ENCODE measurements at places on chromosomes 1 and 21.

GRCh38 chr1:245901037-245901436 is 606.0 kb downstream of the SMYD3 start:
- DNase-seq, result no peak

- DNase-seq, result no peak
Observed at GRCh38 chr1:204272505-204272904, 58.7 kb upstream of the GOLT1A start.

DNA sequence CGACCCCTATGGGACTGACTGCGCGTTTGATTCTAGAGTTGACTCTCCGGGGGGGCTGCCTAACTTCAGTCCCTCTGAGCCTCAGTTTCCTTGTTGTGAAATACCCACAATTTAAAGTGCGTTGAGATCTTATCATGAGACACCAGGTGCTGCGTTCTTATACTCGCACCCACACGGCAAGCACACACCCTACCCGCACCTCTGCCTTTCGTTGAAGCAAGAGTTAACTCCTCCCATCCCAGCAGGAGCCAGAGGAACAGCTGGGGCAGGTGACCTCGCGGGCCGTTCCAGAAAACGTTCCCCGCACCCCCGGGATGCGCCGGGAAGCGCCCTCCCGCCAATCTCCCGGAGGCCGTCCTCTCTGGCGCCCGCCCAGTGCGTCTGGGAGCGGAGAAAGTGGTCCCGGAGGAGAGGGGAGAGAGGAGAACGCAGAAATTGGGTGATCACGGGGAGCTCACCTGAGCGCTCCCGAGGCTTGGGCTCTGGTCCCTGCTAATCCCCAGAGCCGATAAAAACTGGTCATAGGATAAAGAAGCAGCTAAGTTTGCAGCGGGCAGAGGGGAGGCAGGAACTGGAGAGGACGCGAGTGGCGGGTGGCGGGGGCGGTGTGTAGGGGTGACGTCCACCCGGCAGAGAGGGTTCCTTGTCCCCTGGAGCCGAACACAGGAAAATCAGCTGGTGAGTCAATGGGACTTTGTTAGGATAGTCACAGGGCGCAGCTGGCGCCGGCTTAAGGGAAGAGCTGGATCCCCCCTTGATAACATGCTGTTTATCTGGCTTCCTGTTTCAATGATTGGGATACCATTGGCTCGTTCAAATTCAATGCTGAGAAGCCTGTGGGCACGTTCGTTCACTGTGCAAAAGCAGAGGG is 869 bp downstream of the NAV1 start:
- no peak for DNase-seq

DNA sequence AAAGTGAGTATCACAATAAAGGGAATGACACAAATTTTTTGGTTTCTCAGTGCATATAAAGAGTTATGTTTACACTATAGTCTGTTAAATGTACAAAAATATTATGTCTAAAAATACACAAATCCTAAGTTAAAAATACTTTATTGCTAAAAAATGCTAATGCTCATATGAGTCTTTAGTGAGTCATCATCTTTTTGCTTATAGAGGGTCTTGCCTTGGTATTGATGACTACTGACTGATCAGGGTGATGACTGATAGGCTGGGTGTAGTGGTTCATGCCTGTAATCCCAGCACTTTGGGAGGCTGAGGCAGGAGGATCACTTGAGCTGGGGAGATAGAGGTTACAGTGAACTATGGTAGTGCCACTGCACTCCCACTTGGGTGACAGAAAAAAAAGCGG is 12.9 kb upstream of the NUF2 start:
- no peak for DNase-seq

DNA sequence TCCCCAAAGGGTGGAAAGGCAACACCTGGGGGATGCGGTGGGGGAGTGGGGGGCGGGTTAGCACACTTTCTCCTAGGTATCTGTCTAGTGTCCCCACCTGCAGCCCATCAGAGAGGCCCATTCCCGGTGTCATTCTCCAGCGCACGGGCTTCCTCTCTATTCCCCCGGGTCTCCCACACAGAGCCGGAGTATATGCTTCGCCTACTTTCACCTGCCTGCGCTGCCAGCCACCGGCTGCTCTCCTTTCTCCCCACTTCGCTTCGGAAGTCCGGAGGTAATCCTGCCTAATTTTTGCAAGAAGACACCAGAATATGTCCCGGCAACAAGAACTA is 852 bp downstream of the RGS7 start:
- DNase-seq, result no peak

DNA sequence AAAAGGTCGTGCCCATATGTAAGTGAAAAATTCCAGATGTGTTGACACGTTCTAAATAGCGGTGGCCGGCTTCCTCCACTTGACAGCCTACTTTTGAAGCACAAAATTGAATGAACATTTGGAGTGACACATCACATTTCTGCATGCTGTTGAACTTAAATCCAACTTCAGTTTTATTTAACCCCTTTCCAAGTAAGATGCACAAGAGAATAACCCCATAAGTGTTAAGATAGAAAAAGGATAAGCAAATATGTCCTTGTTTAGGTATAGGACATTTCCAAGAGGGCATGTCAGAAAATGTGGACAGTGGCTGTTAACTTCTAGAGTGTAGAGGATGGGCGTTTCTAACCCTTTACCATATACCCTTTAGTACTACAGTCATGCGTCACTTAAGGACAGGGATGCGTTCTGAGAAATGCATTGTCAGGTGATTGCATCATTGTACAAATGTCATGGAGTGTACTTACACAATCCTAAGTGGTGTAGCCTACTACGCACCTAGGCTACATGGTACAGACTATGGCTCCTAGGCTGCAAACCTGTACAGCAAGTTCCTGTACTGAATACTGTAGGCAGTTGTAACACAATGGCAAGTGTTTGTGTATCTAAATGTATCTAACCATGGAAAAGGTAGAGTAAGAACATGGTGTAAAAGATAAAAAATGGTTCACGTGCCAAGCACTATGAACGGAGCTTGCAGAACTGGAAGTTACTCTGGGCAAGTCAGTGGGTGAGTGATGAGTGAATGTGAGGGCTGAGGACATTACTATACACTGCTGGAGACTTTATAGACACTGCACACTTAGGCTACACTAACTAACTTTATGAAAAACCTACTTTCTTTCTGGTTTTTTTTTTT is 9.3 kb upstream of the FAM89A start:
- no peak for DNase-seq

DNA sequence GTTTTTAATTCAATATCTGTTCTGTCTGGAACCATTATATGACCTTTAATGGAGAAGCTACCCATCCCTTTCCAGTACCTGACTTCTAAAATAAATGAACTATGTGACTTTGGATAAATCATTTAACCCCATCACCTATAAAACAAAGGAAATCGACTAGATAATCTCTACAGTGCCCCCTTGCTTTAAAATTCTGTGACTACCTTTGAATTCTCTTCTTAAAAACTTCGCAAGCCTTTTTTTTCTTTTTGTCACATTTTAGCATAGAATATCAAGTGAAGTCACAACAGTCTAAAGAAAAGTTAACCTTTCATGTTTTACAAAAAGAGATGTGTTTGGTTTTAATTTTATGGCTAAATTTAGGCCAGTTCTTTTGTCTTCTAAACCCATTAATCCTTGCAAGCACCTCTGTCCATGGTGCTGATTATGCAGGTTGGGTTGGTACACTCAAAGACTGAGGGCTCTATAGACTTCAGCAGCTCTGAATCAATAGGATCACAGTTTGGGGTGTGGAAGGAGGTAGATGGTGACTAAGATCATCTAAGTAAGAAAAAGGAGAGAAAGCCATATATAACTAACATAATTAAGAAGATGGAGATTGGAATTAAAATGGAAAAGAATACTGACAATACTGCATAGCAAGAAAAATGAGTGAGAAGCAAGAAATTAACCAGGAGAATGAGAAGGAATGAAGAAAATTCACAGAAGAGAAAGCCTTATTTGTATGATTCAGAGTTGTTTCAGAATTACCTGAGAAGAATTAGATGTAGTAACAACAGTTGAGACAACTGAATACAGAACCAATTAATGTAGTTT is 59.2 kb downstream of the TBX15 start:
- DNase-seq, result peak; percentile 56

GRCh38 chr1:172391976-172392375 is 28.5 kb upstream of the C1orf105 start:
- DNase-seq, result peak; percentile 74

- DNase-seq, result no peak
Observed at GRCh38 chr1:54703471-54703870, 12.2 kb upstream of the TTC4 start.

DNA sequence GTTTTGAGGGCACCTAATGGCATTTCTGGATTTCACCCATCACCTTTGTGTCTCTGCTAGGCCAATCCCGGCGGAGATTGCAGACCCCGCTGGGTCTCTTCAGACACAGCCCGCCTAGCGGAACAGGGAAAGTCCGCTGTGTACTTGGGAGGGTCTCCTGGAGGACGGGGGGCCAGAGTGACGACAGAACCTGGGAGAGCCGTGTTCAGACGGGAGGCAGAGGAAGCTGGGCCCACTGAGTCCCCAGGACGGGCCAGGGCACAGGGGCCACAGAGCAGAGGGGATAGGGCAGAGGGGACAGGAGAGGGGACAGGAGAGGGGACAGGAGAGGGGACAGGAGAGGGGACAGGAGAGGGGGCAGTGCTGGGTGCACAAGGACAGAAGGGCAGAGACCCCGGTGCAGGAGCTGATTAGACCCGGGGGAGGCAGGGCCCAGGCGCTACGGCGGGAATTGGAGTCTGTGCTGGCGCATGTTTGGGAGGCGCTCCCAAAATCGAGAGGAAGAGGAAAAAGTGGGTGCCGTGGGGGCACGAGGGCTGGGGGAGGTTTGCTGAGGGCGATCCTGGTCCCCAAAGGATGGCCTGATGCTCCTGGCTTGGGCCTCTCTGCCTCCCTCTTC is 12.7 kb downstream of the TRPM2 start:
- no peak for DNase-seq

- DNase-seq, result no peak
Observed at GRCh38 chr1:25523542-25523941, 19.9 kb upstream of the LDLRAP1 start.

- no peak for DNase-seq
Observed at GRCh38 chr1:189103956-189104355, 1373.7 kb downstream of the BRINP3 start.

GRCh38 chr1:240254006-240254405 is 162.3 kb downstream of the FMN2 start:
- no peak for DNase-seq

DNA sequence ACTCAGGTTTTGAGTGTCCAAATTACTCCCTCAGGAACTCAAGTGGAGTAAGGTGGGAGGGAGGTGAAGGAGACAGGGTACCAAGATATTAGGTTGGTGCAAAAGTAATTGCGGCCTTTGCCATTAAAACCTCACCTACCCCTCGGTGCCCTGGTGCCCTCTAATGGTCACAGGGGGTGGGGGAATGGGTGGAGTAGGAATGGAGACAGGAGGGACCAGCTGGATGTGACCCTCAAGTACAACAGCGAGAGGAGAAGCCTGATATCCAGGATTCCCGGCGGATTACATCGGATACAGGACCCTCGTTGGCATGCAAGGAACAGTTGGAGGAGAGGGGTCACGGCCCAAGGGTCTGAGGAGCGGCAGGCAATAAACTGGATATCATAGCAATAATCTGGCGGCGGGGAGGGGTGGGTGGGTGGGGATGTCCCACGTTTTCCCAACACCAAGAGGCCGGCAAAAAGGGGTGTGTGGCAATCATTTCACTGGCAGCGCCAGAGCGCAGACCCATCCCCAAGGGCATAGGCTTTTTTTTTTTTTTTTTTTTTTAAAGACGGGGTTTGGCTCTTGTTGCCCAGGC is 4.3 kb upstream of the ZBTB7B start:
- no peak for DNase-seq

DNA sequence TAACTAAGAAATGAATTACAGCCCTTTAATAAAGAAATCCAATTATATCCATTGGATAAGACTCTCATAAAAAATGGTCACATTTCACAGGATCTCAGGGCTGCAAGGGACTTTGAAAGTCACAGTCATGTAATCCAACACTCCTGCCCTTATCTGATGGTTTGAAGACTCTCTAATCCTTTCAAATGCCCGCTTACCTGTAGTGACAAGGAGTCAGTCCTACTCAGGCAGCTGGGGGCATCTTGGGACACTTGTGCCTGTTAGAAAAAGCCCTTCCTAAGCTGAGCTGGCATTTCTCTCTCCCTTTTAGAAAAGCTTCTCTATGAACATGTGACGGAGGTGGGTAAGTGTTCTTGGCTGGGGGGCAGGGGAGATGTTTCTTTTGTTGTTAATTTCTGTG is 11.0 kb upstream of the ZNF691 start:
- no peak for DNase-seq

GRCh38 chr1:14476170-14476955 is 122.1 kb upstream of the KAZN start:
- DNase-seq, result no peak

GRCh38 chr1:178541829-178542553 is 29.1 kb downstream of the TEX35 start:
- DNase-seq, result no peak

DNA sequence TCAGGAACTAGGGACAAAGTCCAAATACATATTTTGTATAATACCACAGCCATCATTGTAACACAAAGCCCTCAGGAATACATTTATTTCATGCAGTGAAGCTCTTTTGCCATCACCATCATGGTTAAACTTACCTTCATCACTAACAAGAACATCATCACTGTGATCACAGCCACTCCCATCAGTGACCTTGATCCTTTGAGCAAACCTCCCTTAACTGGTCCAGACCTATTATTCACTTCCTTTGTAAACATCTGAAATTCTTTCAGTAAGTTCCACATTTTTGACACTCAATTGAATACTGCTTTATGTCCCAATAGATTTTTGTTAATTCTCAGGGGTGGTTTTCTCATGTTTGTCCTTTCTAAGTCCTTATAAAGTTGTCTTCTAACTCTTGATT is 16.2 kb upstream of the KPRP start:
- no peak for DNase-seq

DNA sequence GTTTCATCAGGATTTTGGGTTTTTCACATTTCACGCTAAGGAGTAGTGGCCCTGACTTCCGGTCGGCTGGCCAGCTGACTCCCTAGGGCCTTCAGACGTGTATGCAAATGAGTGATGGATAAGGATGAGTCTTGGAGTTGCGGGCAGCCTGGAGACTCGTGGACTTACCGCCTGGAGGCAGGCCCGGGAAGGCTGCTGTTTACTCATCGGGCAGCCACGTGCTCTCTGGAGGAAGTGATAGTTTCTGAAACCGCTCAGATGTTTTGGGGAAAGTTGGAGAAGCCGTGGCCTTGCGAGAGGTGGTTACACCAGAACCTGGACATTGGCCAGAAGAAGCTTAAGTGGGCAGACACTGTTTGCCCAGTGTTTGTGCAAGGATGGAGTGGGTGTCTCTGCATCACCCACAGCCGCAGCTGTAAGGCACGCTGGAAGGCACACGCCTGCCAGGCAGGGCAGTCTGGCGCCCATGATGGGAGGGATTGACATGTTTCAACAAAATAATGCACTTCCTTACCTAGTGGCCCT is 23.1 kb upstream of the TNFRSF1B start:
- DNase-seq, result peak; percentile 58

Data from muscle of back (tissue), 13 donors.